ENCODE measurements at places on chromosomes 6 and 20.

DNA sequence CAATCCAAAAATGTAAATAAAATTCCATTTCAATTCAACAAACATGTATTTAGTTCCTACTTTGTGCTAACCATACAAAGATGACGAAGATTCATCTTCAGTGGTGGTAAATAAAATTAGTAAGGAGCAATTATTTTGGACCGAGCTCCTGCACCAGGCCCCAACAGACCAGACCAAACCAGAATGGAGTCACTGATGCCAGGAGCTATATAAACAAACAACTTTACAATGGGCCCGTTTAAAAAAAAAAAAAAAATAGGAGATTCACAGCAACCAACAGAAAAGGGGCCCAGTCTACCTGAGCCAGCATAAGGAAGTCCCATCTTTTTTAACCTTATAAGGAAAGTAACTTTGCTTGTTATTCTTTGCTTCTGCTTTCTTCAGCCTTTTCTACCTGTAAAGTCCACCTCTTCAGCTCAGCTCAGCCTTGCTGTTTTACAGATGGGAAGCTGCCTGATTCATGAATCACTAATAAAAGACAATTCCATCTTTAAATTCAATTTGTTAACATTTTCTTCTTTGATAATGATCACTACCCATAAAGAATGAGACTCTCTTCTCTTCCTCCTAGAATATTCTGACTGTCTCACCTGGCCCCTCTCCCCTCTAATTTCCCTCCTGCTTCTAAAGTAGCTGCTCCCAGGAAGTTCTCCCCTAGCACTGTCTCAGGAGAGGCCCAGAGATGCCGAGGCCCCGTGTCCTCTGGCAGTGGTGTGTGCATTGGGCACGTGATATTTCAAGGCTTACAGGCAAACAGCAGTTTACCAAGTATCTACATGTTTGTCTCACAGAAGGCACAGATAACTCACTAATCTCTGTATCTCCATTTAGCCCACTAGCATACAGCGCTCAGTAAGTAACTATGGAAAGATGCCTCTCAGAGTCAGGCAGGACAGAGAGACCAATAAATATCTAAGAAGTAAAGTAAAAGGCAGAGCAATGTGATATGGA is 8.4 kb downstream of the MBOAT1 start:
- no peak for DNase-seq

GRCh38 chr6:83677791-83678190 is 31.1 kb downstream of the SNAP91 start:
- DNase-seq, result no peak

DNA sequence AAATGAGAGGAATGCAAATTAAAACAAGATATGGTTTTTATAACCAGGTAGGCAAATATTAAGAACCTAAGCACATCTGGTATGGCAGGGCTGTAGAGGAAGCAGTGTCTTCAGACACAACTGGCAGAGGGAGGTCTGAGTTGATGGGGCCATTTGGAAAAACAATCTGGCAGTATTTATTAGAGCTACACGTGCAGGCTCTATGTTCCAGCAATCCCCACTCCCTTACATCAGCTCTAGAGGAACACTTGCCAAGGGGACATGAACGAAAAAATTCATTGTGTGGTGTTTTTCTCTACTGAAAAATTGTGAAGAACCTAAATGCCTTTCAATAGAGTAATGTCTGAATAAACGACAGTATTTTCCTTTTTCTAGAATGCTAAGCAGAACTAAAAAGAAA is 111.6 kb upstream of the EDN1 start:
- no peak for DNase-seq

DNA sequence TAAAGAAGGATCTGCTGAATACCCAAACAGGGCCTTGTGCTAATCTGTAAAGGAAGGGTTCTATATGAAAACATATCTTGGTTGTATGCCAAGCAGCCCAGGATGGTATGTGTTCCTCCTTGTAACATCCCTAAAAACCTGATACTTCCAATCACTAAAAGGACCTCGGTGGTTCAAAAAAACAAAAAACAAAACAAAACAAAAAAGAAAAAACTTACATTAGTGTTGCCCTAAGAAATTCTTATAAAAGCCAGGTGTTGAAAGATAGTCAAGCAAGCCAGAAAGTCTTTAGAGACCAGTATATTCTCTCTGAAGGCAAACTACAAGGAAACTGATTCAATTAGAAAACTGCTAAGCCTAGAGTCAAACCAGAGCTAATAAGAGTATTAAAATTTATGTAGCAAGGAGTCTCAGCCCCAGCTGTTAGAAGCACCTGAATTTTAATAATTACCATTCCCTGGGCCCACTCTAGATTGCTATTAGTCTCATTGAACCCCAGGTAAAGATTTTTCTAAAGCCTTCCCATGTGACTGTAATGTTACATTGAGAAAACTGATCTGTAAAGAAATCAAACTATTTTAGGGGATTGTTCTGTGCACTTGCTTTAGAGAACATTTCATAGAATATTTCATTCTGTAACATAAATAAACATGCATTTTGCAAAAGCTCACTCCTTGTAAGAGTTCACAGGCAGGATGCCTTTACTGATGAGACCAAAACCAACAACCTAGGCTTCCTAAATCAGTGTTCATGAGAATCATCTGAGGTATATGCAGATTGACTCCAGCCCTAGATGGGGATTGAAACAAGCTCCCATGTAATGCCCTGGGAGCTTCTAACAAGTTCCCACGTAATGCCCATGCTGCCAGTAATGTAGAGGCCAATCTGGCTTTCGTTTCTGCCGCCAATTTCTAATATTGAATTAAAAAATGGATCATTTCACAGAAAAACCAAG is 95.2 kb upstream of the BTN3A2 start:
- no peak for DNase-seq

DNA sequence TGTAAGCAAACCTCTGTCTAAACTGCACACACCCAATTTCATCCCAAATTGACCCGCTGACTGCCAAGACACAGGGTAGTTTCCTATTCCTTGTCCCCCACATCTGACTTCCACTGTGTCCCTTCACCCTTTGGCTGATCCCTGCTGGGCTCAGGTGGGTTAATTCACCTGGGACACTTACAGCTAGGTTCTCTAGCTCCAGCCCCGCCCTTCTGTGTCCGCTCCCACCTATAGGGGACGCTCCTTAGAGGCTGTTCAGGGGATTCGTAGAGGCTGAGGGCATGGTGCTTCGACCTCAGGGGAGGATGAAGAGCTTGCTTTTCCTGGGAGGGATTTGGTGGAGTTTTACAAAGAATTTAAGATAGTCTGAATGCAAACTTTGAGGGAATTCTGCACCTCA is 4.0 kb upstream of the CD93 start:
- no peak for DNase-seq

- DNase-seq, result no peak
Measured at GRCh38 chr6:19603721-19604120, 233.4 kb upstream of the ID4 start.

GRCh38 chr20:2986466-2986865 is 57.0 kb upstream of the GNRH2 start:
- no peak for DNase-seq
